ENCODE measurements at places on chromosomes 12 and 14.
A peak's percentile ranks its signal among the peaks of the same experiment; 100 is the strongest.

GRCh38 chr14:92890830-92891588 is 31.9 kb upstream of the CHGA start:
- DNase-seq: no peak

GRCh38 chr14:103444837-103445524 is 59.8 kb downstream of the MARK3 start:
- no peak for DNase-seq

DNA sequence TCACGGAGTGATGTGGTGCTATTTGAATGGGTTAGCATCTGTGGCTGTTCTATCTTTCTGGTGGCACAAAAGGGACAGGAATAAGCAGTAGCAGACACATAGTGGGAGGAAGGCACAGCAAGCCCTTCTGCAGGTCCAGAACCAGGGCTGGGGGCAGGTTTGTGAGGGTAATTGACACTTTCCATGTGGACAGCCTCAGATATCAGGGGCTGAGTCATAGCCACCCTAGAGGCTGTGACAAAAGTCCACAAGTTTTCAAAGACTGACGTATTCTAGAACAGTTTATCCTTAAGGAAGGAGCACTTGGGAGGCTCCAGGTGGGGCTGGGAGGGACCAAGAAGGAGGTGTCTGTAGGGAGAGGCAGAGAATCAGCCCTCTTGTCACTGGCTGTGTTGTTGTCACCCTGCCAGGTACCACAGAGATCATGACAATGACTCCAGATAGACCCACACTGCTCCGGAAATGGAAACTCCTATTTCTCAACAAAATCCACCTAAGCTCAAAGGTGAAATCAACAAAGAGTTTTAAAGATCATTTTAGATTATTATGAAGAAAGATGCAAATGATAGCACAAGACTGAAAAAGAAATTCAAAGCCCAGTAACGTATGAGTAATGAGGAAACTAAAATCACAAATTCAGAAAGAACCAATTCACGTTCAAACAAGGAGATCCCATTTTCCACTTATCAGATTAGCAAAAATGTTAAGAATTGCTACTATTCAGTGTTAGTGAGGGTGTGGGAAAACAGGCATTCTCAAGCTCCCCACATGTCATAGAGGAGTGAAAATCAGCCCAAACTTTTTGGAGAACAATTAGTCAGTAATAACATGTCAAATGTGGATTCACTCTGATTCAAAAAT is 48.3 kb downstream of the NFKBIA start:
- DNase-seq: peak; percentile 46

GRCh38 chr12:40788276-40788675 is 96.0 kb downstream of the CNTN1 start:
- no peak for DNase-seq

- DNase-seq: no peak
Measured at GRCh38 chr14:92675976-92676375, 72.5 kb downstream of the LGMN start.

DNA sequence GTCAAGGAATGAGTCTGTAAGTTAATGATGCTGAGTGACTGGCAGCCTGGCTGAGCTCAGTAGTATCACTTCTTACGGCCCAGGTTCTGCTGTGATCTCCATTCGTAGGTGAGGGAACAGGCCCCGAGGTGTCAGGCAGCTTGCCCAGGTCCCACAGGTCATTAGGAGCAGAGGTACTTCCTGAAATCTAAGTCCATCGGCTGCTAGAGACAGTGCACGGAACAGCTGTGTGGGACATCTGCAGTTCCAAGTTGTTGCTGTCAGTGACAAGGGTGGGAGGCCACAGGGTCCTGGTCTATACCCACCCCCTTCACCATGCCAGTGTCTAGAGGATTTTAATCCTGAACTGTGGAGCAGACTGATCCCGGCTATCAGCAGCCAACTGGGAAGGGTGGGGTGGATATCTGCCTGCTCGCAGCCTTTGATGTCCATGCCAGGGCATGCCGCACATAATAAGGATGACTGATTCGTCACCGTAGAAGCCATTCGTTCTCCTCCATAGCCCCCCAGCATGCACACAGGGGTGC is 82.3 kb upstream of the RIN3 start:
- no peak for DNase-seq

GRCh38 chr14:78764240-78764639 is 594.1 kb downstream of the NRXN3 start:
- no peak for DNase-seq

DNA sequence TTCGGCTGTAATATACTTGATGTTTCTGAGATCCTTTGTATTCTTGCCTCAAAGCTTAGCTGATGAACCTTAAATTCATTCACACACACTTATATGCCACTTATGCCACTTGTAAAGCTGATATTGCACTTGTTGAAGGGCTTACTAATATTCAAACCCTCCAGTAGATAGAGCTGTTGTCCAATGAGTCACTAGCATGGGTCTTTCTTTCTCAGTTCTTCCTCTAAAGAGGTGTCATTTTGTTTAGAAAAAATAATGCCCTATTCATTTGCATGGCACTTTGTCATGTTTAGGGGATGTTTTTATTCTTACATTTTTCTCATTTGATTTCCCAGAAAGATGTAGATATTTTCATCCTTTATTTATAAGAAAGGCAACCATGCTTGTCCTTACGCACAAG is 56.4 kb downstream of the MON2 start:
- DNase-seq: no peak

DNA sequence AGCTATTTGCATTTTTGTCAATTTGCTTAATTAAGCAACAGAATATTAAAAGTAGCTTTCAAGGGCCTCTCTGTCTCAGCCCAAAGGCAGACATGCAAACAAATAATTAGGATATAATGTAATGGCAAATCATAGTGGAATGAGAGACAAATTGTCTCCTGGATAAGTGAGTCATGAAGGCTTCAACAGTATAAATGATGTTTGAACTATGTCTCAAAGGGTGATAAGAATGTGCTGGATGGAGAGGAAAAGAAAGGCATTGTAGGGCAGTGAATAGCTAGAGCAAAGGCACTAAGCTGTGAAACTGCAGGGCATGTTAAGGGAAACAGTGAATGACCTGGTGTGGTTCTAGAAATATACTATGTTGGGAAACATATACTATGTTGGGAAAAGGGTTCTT is 53.5 kb upstream of the PPP1R12A start:
- DNase-seq: no peak

- no peak for DNase-seq
Measured at GRCh38 chr14:74528406-74528805, 34.8 kb downstream of the ISCA2 start.

- no peak for DNase-seq
Measured at GRCh38 chr12:106267535-106267934, 19.7 kb upstream of the CKAP4 start.

DNA sequence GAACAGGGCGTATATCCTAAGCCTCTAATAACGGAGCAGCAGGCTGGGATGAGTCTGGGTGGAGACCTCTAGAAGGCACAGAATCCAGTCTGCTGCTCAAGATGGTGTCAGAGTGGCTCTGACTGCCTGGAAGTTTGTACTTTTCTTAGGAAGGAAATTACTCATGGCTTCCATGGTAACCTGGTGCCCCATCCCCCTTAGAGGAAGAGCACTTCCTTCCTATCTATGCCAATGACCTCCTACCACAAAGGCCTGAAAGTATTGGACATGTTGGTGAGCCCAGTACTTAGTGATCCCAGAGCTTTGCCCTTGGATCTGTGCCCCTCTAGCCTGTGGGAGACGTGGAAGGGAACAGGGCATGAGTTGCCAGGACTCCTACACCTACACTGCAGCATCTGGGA is 1.5 kb downstream of the BATF start:
- peak; percentile 23 for DNase-seq

DNA sequence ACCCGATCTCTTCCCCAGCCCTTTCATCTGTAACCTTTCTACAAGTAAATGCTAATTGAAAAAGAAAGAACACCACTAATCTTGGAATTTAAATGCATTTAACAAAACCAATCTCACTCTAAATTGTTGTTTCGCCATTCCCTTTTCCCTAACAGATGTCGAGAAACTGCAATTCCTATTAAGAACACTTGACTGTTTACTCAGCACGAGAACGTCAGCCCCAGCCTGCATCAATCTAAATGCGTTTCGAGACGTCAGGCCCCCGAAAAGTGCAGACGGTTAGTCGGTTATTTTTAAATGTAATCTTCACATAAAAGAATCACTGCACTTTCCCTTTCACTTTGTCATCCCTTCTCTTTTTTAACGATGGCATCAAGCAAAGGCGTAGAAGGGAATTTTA is 837.6 kb downstream of the VRK1 start:
- peak; percentile 9 for DNase-seq

DNA sequence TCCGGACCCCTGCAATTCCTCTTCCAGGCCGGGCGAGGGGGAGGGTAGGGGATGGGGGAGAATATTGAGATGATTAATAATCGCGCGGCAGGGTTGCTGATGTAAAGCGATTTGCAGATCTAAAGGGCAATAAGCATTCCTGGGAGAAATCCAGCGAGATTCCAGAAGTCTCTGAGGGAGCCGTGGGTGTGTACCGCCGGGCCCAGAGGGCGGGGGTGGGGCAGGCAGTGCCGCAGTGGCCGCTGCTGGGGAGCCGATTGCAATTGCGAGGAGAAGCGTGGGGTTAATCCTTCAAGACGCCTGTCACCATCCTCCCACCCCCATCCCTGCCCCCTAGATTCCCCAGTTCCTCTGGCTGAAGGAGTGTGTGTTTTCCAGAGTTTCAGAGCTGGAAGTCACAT is 16.4 kb downstream of the FOS start:
- no peak for DNase-seq

GRCh38 chr12:10130042-10130441 is at the start of gene CLEC7A:
CLEC7A (minus strand) TSS chr12:10130199; CDS start chr12:10130082, 117 bp downstream.
- DNase-seq: no peak

DNA sequence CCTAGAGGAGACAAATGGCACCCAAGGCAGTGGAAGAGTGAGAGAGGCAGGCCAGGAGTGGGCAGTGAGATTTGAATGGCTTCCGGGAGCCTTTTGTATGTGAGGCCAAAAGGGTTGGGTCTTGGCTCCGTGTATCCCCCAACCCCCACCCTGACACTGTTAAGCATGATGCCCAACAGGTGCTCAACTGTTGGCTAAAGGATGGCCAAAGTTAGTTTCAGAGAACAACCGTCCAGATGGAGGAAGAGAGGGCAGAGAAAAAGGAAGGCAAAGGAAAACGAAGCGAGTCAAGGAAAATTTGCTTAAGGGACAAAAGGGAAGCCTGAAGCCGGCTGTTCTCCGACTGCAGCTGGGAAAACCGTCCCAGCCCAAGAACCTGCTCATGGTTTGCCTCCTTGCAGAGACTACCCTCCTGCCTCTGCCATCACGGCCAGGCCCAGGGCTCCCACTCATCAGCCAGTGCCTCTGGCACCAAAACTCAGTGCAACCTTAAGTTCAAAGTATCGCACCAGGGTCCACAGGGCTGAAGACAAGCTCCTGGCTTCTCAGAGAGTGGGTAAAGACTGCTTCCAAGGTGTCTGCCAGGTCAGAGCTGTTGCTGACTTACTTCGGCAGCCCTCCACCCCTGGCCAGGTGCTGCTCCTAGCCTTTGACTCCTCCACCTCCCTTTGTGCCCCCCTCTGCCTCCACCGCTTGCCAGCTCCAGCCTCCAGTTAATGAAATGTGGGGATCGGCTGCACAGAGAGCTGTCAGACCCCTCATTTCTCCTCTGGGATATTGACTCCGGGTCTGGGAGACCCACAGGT is 4.2 kb upstream of the C1QL4 start:
- DNase-seq: no peak

GRCh38 chr12:104207416-104208205 is 8.0 kb upstream of the TXNRD1 start:
- no peak for DNase-seq

DNA sequence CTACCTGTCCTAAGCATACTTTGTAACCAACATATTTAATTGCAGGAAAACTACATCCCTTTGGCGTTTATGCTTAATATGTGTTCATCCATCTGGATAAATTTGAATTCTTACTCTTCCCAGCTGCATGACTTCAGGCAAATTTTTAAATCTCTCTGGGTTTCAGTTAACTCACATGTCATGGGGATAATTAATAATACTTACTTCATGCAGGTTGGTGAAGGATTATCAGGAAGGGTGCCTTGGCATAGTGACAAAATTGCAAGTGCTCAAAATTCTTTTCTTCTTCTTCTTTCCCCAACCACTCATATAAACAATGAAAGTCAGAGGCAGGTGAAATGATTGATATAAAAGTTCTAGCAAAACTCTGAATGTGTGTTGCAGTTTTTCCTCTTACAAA is 15.9 kb downstream of the SYT10 start:
- no peak for DNase-seq

GRCh38 chr12:57107456-57108155 is 3.6 kb downstream of the STAT6 start:
- no peak for DNase-seq

DNA sequence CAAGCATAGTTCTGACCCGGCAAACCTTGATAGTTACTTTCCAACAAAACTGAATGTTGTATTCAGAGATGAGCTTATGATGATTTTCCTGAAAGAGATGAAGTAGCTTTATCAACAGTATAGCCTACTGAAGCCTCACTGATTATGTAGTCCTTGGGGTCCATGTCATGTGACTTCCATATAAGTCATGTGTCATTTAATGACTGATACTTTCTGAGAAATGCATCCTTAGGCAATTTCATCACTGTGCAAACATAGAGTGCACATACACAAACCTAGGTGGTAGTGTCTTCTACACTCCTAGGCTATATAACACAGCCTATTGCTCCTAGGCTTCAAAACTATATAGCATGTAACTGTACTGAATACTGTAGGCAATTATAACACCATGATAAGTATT is 28.5 kb upstream of the TUBA1C start:
- no peak for DNase-seq

DNA sequence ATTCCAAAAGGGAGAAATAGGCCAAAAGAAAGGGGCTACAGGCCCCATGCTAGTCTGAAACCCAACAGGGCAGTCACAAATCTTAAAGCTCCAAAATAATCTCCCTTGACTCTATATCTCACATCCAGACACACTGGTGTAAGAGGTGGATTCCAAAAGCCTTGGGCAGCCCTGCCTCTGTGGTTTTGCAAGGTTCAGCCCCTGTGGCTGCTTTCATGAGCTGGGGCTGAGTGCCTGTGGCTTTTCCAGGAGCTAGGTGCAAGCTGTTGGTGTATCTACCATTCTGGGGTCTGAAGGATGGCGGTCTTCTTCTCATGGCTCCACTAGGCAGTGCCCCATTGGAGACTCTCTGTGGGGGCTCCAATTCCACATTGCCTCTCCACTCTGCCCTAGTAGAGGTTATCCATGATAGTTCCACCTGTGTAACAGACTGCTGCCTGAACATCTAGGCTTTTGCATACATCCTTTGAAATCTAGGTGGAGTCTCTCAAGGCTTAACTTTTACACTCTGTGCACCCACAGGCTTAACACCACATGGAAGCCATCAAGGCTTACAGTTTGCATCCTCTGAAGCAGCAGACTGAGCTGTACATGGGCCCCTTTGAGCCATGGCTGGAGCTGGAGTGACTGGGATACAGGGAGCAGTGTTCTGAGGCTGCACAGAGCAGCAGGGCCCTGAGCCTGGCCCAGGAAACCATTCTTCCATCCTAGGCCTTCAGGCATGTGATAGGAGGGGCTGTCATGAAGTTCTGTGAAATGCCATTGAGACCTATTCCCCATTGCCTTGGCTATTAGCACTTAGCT is 66.5 kb upstream of the ABCD2 start:
- no peak for DNase-seq
